Stimulated activated CD8-positive, alpha-beta memory T cell treated with anti-CD3 and anti-CD28 coated beads, Interleukin-7, amount 100 ng/mL, for 48 hours (primary cell): ENCODE measurements at places on chromosomes 5 and 9.

- DNase-seq = no peak
These were observed 63.9 kb downstream of the SREK1 start for GRCh38 chr5:66207800-66208561.

DNA sequence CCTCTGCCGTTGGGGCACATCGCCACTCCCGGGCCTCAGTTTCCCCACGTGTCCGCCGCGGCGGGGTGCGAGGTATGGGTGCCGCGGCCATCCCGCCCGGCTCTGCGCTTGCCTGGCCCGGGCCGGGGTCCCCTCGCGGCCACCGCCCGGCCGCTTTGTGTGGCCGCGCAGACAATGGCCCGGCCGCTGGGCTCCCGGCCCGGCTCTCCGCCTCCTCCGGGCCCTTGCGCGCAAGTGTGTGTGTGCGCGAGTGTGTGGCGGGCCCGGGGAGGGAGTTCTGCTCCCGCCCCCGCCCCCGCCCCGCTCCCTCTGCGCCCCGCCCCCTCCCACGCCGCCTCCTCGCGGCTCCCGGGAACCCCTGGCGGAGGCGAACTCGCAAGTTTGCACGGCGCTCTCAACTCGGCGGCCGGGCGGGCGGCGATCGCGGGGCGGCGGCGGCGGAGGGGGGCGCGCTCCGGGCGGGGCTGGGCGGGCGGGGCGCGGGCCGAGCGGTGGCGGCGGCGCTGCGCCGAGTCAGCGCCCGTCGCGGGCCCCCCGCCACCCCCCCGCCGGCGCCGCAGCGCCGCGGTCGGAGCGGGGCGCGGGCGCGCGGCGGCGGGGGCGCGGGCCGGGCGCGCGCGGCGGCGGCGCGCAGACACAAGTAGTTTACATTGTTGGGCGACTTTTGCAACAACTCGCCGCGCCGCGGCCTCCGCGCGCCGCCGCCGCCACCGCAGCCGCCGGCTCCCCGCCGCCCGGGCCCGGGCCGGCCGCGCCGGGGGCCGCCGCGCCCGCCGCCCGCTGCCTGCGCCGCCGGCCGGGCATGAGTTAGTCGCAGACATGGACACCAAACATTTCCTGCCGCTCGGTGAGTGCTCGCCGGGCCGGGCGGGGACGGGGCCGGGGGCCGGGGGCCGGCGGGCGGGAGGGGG is at the start of gene RXRA:
Gene RXRA (plus strand): TSS at position 643 of the 911 bp plus-strand sequence. CDS start 177 bp downstream, at position 820.
- no peak for DNase-seq

DNA sequence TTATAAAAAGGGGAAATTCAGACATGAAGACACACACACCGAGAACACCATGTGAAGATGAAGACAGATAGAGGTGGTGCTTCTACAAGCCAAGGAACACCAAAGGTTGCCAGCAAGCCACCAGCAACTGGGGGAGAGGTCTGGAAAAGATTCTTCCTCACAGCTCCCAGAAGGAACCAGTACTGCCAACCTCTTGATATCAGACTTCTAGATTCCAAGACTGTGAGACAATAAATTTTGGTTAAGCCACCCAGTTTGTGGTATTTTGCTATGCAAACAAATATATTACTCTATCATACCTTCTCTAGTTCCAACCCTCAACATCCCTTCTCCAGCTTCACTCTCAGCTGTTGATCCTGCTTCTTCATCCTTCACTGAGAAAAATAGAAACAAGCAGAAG is 451.1 kb downstream of the EBF1 start:
- DNase-seq = no peak

- DNase-seq = no peak
These were observed 16.0 kb downstream of the TMEM174 start for GRCh38 chr5:73188764-73189531.

- no peak for DNase-seq
These were observed 19.7 kb downstream of the KDM3B start for GRCh38 chr5:138372225-138372624.

GRCh38 chr5:179880066-179880650 is 21.5 kb upstream of the MRNIP start:
- no peak for DNase-seq

DNA sequence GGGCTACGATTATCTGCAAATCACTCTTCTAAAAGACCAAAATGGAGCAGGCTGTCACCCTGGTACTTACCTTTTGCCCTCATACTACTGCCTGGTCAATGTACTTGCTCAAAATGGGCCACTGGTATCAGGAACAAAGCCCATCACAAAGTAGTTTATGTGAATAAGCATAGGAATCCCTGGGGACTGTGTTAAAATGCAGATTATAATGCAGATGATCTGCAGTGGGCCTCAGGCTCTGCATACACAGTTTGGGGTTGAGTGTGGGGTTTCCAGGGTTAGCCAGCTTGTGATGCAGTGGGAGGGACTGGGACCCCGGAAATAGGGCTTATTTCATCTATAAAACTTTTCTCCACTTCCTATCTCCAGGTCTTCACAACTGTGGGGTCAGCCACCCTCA is 173.1 kb downstream of the HSD17B3 start:
- DNase-seq = no peak

DNA sequence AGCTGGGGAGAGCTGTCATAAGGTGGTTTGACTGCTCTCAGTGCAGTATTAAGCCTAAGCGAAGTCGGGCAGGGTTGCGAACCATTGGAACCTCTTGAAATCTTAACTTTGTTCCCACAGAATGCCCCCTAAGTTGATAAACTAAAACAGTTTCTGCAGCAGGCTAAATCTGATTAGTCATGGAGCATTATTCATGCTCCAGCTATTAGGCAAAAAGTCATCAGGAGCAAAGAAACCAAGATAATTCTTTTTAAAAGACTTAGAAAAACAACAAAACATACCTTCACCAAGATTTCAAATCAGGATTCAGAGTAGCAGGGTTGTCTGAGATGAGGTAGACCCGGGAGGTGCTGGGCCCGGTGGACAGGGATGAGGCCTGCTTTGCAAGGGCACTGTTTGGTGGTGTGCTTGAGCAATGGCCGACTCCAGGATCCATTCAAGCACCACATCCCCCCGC is 69.9 kb upstream of the PLPP1 start:
- no peak for DNase-seq

- no peak for DNase-seq
These were observed 141.7 kb downstream of the NTRK2 start for GRCh38 chr9:84811072-84811750.

DNA sequence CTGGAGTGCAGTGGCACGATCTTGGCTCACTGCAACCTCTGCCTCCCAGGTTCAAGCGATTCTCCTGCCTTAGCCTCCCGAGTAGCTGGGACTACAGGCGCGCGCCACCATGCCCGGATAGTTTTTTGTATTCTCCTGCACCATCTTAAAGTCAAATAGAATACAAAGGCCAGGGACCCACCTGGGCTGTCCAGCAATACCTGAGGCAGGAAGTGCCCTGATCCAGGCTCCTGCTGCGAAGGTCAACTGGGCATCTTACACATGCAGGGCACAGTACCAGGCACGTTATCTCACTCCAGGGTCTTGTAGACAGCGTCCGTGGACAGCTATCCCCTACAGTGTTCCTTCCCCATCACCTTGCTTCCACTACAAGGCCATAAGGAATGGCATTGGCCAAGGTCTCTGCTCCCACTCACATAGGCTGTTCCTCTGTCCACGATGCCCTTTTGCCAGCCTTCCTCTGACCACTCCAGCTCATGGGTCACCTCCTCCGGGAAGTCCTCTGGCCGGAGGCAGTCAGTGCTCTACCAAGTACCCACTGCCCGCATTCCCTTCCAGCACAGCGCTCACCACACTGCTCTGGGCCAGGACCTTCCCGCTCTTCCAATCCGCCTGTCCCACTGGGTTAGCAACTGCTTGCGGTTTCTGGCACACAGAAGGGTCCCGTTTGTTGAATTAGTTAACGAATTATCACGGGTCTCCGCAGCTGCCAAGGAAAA is 978 bp downstream of the P4HA2 start:
- DNase-seq = no peak

DNA sequence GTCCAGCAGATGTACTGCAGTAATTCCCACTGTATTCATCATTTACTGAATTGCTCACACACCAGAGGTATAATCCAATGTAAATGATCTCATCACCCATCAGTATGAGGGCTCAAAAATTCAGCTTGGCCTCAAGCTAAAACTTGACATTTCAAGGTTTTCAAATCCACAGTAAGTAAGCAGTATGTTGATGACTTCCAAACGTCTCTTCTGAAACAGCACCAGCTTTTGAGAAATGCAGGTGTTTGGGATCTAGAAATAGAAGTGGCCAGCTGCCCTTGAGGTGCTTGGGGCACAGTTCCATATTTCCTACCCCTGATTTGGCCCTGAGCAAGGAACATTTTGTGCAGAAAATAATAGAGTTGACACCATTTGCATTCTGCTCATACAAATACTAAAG is 388.0 kb upstream of the TUSC1 start:
- no peak for DNase-seq

DNA sequence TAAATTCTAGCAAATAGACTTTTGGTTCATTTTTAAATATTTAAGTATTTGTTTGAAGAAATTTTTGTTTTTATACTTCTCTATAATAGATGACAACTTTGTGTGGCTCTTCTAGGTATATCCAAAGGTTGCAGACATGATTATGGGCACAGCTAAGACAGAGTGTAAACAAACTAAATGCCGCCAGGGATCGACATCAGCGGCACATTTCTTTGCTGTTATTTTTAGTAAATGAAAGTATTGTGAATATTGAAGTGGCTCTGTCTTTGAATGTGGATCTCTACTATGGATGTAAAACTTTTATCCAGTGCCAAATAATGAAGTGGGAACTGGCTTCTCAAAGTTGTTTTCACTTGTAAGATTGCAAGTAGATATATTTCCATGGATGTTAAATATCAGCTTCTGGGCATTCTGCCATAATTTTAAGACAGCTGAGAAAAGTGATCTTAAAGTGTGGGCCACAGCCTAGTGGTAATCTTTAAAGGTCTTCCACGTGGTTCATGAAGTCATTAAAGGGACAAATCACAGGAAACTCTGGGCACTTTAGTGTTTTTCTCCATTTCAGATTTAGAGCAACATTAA is 589.9 kb downstream of the ZNF608 start:
- no peak for DNase-seq

- DNase-seq = no peak
These were observed 96.7 kb upstream of the MAMDC2 start for GRCh38 chr9:69946800-69947437.

DNA sequence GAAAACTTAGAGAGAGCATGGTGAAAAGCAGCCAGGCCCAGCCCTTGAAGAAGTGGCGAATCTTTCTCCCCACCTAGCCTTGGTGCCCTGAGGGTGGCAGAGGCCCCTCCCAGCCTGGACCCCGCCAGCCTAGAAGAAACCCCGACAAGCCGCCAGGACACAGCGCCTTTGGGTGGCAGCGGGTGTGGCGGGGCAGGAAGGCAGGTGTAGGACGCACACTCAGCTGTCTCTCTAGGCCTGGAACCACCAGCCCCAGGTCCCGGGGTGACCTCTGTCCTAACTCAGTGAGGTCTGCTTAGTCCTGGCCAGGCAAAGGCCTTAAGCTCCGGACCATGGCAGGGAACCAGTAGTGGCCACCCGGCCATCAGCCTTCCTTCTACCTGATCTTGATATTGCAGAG is 178.3 kb downstream of the BARX1 start:
- no peak for DNase-seq

DNA sequence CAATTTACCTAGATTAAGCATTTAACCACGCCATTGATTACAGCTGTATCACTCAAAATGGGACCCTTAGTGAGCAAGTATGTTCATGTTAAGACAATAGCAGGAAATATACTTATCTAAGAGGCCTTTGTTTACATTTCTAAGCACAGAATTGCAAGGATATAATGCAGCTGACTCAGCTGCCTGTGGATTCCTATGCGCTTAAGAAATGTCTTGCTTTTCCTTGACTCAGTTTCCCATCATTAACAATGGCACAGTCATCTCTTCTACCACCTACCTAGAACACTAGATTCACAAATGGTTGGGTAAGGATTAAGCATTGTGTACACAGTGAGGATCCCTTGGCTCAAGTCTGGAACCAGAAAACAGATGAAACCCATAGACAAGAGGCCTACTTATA is 163.8 kb downstream of the TSSK1B start:
- no peak for DNase-seq

DNA sequence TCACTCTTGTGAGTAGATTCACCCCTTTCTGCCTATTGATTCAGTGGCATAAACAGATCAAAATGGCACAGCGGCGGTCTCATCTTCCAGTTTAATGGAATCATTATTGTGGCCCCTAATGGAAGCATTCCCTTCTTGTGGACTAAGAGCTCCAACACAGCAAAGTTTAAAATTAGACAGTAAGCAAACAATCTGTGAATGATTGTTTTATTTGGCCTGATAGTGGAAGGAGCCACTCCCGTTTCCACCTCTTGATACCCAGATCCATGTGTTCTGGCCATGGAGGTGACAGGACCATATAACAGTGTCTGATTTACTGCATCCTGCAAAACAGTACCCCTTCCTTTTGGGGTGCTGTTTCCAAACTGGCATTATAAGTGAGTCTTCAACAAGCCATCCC is 41.2 kb upstream of the BARX1 start:
- no peak for DNase-seq

DNA sequence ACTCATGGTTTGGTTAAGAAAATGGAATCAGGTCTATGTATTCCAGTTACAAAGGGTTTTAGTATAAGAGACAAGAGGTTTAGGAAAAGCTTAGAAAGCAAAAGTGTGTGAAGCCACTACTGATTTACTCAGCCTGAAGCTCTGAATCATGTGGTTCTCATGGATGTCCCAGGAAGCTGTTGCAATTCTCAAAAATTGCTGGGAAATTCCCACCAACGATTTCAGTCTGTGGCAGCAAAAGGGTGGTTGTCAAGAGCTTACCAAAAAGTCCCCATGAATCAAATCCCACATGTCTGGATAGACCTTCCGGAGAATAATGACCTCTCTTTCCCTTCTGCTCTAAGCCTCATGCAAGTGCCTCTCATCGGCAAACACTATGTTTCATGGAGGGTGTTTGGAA is 929.9 kb downstream of the TLE4 start:
- DNase-seq = no peak

GRCh38 chr9:97793067-97793466 is 60.0 kb upstream of the FOXE1 start:
- no peak for DNase-seq

DNA sequence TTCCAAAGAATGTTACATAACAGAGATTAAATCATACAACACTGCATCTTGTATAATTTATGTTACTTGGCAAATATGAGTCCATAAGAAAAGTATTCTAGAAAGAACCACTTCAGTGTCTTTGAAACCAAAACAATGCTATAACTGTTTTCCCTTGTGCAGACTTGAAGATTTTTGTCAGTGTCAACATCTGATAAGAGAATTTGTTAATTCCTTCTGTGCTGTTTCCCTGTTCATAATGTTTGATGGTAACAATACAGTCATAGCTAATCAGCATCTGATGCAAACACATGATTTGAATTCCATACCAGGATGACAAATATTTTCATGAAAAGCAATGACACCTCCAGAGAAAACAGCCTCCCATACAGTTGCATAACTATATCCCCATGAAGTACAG is 306.8 kb downstream of the SEMA5A start:
- DNase-seq = no peak

- DNase-seq = no peak
These were observed 410.3 kb upstream of the SLC24A2 start for GRCh38 chr9:20199111-20199510.
